ENCODE measurements at places on chromosomes 5 and 9. TPM values are rescaled to one million over a fixed set of nuclear protein-coding genes. Genes with fewer than 3 reads are reported as not detected.

- H3K36me3 ChIP-seq = peaks cover 17% of the 10 kb centered on the region
- DNase-seq = no peak
- H3K4me1 ChIP-seq = peaks cover 13% of the 10 kb centered on the region
- no peaks in the 10 kb centered on the region for H3K27me3 ChIP-seq
Measured at GRCh38 chr9:33114746-33115145, 38.3 kb upstream of the SMU1 start.

DNA sequence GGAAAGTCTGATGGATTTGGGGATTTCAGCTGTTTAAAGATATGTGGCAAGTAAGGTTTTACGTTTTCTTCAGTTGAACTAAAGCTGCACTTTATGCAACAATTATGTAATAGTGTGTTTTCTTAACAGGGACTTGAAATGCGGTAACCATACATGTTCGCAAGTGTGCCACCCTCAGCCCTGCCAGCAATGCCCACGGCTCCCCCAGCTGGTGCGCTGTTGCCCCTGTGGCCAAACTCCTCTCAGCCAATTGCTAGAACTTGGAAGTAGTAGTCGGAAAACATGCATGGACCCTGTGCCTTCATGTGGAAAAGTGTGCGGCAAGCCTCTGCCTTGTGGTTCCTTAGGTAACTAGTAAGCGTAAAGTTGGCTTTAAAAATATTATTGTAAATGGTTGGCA, 28.5 kb downstream of the NFX1 start:
- H3K4me3 ChIP-seq = no peak overlapping the region
- DNase-seq = no peak
- no peak overlapping the region for H3K27ac ChIP-seq

- no peak for DNase-seq
- H3K36me3 ChIP-seq = peaks cover 11% of the 10 kb centered on the region
- H3K27ac ChIP-seq = peak overlapping the region; percentile 67
- peak overlapping the region; percentile 29 for H3K4me3 ChIP-seq
Measured at GRCh38 chr5:154788212-154788611, 33.0 kb downstream of the LARP1 start.

CYLC2 gene
- not detected for total RNA-seq

ZBTB26 gene
- 8.3 TPM for total RNA-seq

- H3K27me3 ChIP-seq = no peaks in the 10 kb centered on the region
- H3K4me3 ChIP-seq = no peak overlapping the region
- H3K4me1 ChIP-seq = peaks cover 9% of the 10 kb centered on the region
Measured at GRCh38 chr9:3336951-3337350, 188.8 kb downstream of the RFX3 start.

PCDHA9 gene
- not detected for total RNA-seq

TXNDC8 gene
- not detected for total RNA-seq

NOXA1 gene
- total RNA-seq = 3.7 TPM

PCDHGB7 gene
- not detected for total RNA-seq

GRCh38 chr5:4204276-4205141, 608.9 kb downstream of the IRX1 start:
- H3K4me1 ChIP-seq = no peaks in the 10 kb centered on the region
- no peak for DNase-seq
- peaks cover 1% of the 10 kb centered on the region for H3K27me3 ChIP-seq
- no peaks in the 10 kb centered on the region for H3K36me3 ChIP-seq

TMEM167A gene
- 63.8 TPM for total RNA-seq

- H3K36me3 ChIP-seq = no peaks in the 10 kb centered on the region
- H3K4me3 ChIP-seq = no peak overlapping the region
- peaks cover 10% of the 10 kb centered on the region for H3K27me3 ChIP-seq
- H3K4me1 ChIP-seq = no peaks in the 10 kb centered on the region
- no peak overlapping the region for H3K27ac ChIP-seq
Measured at GRCh38 chr9:88567870-88568269, 32.9 kb downstream of the NXNL2 start.

- H3K36me3 ChIP-seq = no peaks in the 10 kb centered on the region
- H3K27ac ChIP-seq = no peak overlapping the region
- H3K27me3 ChIP-seq = peaks cover 13% of the 10 kb centered on the region
- peaks cover 6% of the 10 kb centered on the region for H3K4me1 ChIP-seq
Measured at GRCh38 chr5:150108711-150109514, 22.6 kb upstream of the CSF1R start.

DBH gene
- total RNA-seq = not detected

TTC23L gene
- total RNA-seq = not detected

ZFP2 gene
- total RNA-seq = 0.89 TPM

GABRA6 gene
- total RNA-seq = not detected

DNA sequence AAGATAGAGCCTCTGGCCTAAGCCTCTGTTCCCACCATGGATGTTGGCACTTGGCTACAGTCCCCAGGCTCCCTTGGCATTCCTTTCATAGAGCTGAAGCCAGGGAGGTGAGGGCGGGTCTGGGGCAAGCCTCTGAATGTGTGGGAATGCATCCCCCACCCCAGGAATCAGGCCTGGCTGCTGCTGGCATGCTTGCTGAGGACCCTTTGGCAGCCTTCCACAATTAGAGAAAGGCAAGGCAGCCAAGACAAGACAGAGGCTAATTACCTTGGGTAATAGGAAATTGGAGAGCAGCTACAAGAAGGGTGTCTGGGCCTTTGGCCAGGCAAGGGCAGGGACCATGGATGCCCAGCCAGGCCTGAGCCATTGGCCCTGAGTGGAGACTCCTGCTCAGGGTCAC, 204.4 kb upstream of the TRIM32 start:
- no peaks in the 10 kb centered on the region for H3K36me3 ChIP-seq
- no peak overlapping the region for H3K4me3 ChIP-seq
- no peaks in the 10 kb centered on the region for H3K4me1 ChIP-seq
- no peak for DNase-seq
- no peaks in the 10 kb centered on the region for H3K27me3 ChIP-seq

NUTM2F gene
- total RNA-seq = not detected

GRCh38 chr5:127577458-127577857, 60.0 kb downstream of the PRRC1 start:
- H3K27me3 ChIP-seq = peaks cover 12% of the 10 kb centered on the region
- H3K36me3 ChIP-seq = no peaks in the 10 kb centered on the region
- H3K27ac ChIP-seq = no peak overlapping the region
- no peak overlapping the region for H3K4me3 ChIP-seq

DNA sequence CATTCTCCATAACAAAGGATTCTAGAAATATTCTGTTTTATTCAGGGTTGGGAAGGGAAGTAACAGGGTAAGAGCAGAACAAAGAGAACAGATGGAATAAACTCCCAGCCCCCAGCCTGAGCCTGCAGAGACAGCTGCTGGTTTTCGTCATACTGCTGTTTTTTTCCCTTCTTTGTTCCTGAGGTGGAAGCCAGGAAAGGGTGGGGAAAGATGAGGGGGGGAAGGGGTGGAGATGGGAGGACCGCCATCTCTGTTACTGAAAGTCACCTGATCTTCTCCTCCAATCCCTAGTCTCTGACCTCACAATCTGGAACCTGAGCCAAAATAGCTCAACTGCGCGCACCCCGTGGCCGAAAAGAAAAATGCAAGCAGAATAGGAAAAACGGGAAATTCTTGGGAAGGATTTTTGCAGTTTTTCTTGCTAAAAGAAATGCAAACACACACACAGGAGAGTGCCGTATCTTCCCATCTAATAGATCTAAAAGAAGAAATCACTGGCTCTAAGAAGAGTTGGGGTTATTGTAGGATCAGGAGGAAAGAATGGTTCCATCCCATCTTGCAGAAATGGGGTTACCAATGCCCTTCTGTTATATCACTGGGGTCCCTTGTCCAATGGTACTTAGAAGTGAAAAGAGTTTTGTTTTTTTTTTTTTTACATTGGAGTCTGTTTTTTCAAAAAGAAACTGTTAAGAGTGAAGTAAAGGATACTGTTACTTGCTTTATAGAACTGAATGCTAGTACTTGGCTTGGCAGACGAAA, 57.9 kb downstream of the DIAPH1 start:
- H3K27ac ChIP-seq = no peak overlapping the region
- DNase-seq = no peak
- H3K27me3 ChIP-seq = no peaks in the 10 kb centered on the region
- peaks cover 29% of the 10 kb centered on the region for H3K36me3 ChIP-seq

DNA sequence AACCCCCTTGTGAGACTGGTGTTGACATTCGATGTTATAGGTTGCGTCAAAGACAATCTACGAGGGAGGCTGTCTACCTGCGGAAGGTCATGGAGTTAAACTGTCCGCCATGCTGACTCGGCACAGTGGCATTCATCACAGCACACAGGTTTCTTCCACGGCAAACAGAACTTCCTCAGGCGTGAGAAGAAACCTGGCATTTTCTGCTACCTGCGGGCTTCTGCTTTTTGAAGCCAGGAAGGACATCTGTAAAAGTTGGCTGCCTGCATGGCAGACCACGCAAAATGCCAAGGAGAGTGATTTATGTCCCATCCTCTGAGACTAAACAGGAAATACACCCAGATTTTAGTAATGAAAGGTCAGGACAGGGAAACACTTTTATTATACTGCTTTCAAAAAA, 809.8 kb upstream of the NUDT12 start:
- H3K36me3 ChIP-seq = no peaks in the 10 kb centered on the region
- H3K4me3 ChIP-seq = no peak overlapping the region
- H3K27me3 ChIP-seq = no peaks in the 10 kb centered on the region
- DNase-seq = no peak

Measured in activated naive CD8-positive, alpha-beta T cell treated with anti-CD3 and anti-CD28 coated beads, Interleukin-2, amount 10 ng/mL, durations not matched to agents 7 days and 5 days (primary cell).